RPMI8226 (cell line): ENCODE measurements at places on chromosomes 2 and 18.

DNA sequence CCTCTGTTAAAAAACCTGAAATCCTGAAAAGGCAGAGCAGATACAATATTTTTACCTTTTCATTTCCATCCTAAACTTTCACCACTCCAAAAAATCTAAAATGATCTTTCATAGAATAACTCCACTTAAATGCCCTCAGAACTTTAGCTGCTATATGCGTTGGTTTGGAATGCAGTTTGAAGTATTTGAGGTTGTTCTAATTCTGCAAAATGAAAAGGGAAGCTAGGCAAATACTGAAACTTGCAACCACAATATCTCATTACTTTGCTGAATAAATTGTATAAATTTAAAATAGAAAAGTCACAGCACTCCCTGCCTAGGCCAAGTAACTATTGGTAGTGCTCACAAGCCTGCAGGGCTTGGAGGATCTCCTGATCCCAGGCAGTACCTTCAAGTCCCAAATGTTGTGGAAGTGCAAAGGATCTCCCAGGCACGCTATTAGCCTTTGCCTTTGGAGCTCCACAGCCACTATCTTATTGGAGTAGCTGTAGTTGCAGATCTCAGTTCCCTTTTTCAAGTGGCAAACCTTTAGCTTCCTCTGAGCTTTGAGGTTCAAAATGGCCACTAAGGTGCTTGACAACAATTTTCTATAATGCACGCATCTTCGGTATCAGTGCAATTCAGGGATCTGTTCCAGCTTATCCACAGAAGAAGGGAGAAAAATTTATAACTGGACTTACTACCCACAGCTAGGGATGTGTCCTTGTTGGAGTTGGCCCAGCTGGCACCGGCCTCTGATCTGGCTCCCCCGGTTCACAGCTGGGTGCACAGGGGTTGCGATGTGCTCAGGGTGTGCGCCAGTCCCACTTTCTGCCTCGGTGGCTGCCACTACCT is 43.4 kb upstream of the ANKRD62 start:
- peak; percentile 80 for DNase-seq

- peak; percentile 87 for DNase-seq
Measured at GRCh38 chr2:109031476-109032228, 42.6 kb upstream of the EDAR start.

- no peak for DNase-seq
Measured at GRCh38 chr18:8816816-8817215, 111.5 kb downstream of the MTCL1 start.

- DNase-seq, result no peak
Measured at GRCh38 chr18:21289827-21290226, 47.8 kb downstream of the GREB1L start.

GRCh38 chr2:71789556-71790204 is 336.3 kb downstream of the DYSF start:
- DNase-seq, result no peak

- DNase-seq, result no peak
Measured at GRCh38 chr2:203360833-203361430, 32.7 kb downstream of the ABI2 start.

DNA sequence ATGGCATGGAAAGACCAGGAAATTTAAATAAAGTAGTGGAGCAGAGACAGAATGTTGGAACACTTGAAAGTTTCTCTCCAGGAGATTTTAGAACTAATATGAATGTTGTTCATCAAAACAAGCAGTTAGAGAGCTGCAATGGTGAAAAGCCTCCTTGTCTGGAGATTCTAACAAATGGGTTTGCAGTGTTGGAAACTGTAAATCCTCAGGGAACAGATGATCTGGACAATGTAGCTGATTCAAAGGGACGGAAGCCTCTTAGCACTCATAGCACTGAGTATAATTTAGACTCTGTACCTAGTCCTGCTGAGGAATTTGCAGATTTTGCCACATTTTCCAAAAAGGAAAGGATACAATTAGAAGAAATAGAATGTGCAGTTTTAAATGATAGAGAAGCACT is 27.7 kb downstream of the AFTPH start:
- DNase-seq, result no peak

- no peak for DNase-seq
Measured at GRCh38 chr2:15782769-15783294, 157.5 kb upstream of the MYCN start.

GRCh38 chr2:128318776-128319464 is at the start of gene HS6ST1:
HS6ST1 (minus strand) TSS chr2:128318868; CDS start chr2:128318563, 305 bp downstream.
- peak; percentile 91 for DNase-seq

GRCh38 chr2:224751996-224752698 is 36.0 kb upstream of the CCDC195 start:
- DNase-seq, result no peak

- no peak for DNase-seq
Measured at GRCh38 chr2:204022550-204022949, 86.0 kb downstream of the ICOS start.

- no peak for DNase-seq
Measured at GRCh38 chr2:141618457-141618856, 512.4 kb downstream of the LRP1B start.

DNA sequence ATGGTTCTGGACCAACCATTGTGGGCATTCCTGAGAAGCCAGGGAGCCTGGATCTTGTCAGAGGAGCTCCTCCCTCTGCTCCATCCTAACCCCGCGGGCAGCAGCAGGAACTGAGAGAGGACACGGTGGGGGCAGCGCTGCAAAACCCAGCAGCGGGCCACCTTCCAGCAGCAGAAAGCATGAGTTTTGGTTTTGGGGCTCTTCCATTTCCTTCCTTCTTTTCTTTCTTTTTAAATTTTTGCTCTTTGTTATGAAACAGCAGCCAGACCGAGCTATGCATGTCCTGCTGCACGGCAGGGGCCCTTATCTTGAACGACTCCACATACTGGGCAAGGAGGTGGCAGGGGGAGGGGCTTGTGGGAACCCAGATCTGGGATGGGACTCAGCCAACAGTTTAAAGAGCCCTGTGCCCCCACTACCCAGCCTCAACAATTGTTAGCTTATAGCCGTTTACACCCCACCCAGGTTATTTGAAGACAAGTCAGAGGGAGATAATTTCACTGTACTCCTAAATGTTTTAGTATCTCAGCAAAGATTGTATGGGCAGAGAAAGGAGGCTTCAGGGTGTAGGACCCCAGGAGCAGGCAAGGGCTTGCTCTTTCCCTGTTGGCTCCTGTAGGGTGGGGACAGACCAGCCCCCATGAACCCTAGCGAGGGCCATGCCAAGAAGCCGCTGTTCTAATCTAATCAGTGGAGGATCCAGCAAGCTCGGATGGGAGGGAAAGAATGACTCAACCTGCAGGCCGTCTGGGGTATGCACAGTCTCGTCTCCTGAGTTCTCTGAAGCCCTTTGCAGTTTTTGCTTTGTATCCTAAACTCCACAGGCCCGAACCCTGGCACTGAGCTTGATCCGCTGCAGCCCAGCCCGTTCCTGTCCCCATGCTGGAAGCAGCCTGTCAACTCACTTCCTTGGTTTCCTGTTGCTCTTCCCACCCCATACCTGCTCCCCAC is 75.3 kb downstream of the LRRFIP1 start:
- DNase-seq, result peak; percentile 67

- no peak for DNase-seq
Measured at GRCh38 chr2:107323946-107324565, 438.1 kb upstream of the ST6GAL2 start.

DNA sequence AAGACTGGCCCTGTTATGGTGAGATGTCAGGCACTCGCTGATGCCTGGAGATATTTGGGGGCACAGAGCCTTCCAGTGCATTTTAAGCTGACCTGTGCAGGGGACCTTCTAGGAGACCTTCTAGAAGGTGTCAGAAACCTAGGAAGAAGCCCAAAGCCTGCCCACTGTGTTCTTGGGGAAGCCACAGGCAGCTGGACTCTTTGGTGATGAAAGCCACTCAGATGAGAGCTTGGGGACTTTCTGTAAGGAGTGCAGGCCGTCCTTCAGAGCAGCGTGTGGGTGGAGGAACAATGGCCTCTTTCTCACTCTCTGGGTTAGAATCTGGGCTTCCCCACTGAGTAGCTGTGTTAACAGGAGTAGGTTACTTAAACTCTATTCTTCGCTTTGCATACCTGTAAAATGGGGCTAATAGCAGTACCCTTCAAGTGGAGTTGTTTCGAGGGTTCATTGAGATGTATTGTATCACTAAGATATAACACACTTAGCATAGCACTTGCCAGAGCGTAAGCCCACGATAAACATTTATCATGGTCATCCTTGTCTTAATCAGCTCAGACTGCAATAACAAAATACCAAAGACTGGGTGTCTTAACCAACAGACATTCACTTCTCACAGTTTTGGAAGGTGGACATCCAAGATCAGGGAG is 322.3 kb upstream of the EPAS1 start:
- no peak for DNase-seq

GRCh38 chr2:62803961-62804360 is 98.4 kb downstream of the EHBP1 start:
- no peak for DNase-seq

GRCh38 chr2:203732092-203732952 is 25.9 kb downstream of the CD28 start:
- peak; percentile 74 for DNase-seq

DNA sequence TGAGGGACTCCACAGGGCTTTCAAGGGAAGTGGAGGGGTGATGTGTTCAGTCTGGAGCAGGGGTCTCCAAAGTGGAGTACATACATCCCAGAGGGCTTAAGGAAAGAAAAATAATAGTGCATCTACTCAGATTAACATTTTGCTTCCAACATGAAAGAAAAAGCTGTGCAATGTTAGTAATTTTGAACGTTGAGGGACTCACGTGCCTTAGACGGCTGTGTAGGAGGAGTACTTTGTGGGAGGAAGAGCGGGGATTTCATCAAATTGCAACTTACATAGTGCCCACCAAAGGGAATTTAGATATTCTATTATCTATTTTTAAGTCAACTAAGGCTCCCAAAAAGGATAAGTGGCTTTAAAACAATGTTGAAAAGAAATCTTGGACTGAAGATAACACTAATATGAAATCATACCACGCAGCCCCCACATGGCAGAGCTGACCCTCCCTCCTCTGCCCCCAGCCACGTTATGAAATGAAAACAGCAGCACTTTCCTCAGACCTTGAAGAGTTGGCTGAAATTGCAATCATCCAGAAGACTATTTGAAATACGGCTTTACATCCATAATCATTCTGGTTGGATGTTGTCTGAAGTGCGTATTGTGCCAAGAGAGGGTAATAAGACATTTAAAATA is 42.9 kb downstream of the MEX3C start:
- peak; percentile 32 for DNase-seq

DNA sequence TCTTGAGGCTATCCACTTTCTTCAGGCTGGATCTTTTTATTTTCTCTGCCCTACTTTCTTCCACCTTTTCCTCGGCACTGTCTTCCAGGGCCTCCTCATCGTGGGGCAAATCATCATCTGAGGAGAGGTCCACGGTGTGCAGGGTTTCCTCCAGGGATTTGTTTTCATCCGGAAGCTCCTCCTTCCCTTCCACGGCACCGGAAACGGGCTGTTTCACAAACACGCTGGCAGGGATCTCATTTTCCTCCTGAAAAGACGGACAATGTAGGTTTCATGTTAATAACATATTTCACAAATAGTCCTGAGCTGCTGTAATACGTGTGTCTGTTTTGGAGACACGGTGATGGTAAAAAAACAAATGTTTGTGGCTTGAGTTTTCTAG is 10.4 kb downstream of the CAVIN2 start:
- no peak for DNase-seq

DNA sequence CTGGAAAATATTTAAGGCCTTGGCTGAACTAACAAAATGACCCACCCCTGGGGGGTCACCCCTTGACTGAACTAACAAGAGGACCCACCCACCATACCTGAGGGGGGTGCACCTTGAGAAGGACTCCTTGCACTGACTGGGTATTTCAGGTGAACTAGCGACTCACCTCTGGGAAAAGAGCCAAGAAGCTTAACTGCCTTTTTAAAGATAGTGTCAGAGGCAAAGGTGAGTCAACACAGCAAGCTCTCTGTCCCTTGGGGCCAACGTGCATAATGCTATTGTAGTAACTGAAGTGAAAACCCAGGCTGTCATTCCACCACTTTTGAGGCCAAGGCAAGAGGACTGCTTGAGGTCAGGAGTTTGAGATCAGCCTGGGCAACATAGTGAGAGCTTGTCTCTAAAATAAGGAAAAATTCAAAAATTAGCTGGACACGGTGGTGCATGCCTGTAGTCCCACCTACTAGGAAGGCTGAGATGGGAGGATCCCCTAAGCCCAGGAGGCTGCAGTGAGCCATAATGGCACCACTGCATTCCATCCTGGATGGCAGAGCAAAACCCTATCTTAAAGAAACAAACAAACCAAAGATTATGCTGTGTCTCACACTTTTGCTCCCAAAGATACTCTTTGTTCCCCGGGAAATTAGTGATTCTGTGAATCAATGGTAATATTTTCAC is 36.4 kb upstream of the ZCCHC2 start:
- DNase-seq, result peak; percentile 28

- no peak for DNase-seq
Measured at GRCh38 chr2:201275990-201276389, 15.7 kb downstream of the CASP8 start.

DNA sequence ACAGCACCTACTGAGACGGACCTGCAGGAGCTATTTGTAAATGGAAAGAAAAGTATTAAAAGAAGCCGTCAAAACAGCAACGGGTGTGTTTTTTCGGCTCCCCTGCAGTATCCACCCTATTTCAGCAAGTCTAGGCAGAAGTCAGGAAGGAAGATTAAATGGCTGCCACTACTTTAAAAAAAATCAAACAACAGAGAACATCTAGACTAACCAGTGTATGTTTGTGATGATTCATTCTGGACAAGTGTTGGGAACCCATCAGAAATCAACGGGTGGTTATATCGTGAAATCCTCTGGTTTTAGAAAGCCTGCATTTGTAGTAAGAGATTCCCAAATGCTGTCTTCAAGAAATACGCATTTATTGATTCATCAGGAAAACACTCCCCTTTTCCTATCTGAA is 9.0 kb downstream of the PMAIP1 start:
- DNase-seq, result no peak

DNA sequence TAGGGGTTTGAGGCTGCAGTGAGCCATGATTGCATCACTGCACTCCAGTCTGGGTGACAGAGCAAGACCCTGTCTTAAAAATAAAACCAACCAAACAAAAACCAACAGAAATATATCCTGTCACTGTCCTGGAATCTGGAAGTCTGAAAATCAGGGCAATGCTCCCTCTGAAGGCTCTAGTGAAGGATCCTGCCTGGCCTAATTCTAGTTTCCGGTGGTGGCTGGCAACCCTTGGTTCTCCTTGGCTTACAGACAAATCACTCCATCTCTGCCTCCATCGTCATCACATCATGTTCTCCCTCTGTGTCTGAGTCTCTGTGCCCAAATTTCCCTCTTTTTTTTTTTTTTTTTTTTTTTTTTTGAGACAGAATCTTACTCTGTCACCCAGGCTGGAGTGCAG is 15.9 kb upstream of the VPS4B start:
- DNase-seq, result no peak

DNA sequence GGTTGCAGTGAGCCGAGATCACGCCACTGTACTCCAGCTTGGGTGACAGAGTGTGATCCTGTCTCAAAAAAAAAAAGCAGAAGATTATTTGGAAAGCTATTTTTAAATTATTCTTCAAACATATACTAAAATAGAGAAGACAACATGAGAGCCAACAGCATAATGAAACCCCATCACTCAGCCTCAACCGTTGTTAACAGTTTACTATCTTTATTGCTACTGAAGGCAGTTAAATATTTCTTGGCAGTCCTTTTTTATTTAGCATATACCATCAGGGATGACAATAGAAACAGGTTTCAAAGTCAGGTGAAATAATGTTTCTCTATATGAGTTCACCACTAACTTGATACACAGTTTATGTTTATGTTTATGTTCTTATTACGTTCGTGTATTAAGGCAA is 157.2 kb downstream of the NEDD4L start:
- no peak for DNase-seq
